ENCODE measurements at places on chromosomes 3 and 15.

- DNase-seq: no peak
These were observed 374.3 kb downstream of the RBMS3 start for GRCh38 chr3:29655015-29655747.

DNA sequence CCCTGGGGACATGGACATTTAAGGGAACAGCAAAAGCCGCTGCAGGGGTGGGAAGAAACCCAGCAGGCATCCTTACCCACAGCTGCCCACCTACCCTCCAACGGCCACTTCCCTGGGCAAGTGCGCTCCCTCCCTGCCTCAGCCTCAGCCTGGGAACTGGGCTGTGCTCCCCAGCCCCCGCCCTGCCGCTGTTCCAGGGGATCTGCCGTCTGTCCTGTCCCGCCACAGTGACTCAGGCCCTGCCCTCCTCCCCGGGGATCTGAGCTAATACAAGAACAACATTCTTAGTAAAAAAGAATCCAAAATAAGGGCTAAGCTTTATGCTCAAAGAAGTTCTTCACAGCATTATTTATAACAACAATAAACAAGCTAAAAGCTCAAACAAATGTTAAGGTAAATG lies 7.4 kb upstream of the IQSEC1 start:
- DNase-seq: no peak

- no peak for DNase-seq
These were observed 15.1 kb upstream of the STAB1 start for GRCh38 chr3:52479877-52480575.

DNA sequence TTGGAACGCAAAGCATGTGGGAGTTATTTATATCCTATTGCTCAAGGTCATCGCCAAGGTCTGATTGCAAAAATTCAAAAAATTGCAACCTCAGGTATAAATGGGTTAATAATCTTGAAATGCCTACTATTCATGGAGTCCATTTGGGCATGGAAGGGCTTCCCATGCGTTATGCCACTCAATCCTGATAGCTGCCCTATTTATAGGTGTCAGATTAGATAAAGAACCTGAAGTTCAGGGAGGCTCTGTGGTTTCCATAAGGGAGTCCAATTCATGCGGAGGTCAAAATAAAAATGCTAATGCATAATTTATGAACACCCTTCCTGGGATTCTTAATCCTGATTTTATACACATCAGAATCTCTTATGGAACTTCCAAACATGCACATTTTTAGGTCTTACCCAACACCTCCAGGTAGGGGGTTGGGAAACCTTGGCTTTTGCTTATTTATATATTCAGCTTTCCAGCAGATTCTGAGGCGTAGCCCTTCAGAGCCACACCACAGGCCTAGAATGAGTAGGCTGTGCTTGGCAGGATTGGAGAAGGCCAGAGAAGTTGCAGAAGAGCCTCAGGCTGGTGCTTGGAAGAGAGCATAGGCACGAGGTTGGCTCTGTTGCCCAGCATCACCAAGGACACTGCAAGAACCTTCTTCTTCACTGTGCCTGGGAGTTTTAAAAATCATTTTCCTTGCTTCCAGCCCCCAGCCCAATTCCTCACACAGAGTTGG lies 324.4 kb upstream of the CFAP20DC start:
- no peak for DNase-seq

DNA sequence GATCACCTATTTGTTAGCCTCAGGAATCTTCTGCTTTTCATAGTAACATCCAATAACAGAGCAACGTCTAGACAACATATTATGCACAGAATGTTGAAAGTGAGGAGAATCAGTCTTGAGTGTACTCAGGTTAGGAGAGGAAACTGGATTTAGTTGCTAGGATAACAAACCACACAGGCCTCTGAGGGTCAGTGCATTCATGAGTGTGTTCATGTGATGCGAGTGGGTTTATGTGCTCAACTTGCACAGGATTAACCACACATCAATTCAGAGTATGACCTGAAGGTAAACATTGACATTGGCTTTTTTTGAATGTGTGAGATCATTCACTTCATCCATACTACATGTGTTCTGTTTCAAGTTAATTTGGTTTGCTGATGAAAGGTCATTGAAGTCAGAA lies 287.6 kb downstream of the DIPK2A start:
- DNase-seq: no peak

GRCh38 chr3:40725031-40725430 lies 200.3 kb downstream of the ZNF621 start:
- DNase-seq: no peak

GRCh38 chr3:31081018-31081662 lies 186.7 kb upstream of the GADL1 start:
- DNase-seq: no peak

DNA sequence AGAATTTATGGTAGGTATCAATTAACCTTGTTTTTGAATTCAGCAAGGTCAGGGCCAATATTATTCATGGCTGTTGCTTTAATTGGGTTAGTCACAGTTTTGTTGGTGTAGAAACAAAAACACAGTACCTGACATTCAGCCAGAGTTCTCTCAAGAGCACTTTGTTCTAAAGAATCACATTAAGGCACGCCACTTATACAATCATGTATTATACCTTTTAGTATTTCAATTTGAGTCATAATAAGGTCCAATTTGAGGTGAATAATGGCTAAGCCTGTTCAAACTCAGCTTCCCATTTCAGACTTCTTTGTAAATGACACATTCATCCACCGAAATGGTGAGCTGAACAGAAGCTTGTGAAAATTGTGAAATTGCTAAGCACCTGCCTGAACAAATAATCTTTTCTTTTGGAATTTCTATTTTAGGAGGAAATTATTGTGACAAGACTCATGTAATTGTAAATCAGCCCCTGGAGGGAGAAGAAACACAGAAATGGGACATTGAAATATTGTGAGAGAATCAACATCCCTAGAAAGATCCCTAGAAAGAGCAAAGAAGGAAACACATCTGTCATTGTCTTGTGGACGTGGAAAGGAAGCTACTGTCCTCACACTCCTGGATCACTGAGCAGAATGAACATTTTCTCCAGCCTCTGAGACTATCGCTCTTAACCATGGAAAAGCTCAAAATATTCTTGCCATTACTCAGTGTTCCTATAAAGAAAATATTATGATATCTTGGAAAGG lies 29.3 kb downstream of the RIOX2 start:
- peak; percentile 30 for DNase-seq

DNA sequence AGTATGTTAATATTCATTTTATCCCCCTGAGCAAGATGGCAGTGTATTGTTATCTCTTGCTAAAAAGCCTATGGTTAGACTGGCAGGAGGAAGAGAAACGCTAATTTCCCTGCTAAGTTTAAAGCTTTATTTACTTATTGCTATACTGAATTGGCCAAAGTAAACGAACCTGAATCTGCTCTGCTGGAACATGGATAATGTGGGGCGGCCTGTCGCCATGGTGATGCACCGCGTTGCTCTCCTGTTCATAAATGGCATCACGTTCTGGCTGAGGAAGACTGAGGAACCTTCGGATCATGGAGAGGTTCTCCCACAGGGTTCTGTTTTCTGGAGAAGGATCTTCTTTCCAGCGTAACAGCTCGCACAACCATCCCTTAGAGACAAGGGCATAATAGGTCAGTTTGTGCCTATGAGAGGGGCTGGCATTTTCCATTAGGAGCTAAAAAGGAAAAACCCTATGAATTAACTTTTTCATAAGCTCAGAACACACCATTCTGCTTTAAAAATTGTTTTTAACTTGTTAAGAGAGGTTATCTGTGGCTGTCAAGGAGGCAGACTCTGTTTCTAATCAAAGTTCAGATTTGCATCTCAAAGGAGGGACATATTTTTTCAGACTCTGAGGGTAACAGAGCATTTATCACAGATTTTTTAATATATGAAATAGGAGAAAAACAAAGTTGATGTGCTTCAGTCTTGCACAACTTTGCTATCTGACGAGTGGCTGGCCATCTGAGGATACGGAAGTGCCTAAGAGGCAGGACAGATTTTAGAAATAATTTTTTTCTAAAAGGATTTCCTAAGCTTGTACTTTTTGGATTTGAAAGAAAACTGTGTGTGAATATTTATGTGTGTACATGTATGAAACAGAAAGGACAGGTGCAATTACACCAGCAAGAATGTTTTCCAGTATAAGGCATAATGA lies 73.1 kb downstream of the SATB1 start:
- DNase-seq: no peak

DNA sequence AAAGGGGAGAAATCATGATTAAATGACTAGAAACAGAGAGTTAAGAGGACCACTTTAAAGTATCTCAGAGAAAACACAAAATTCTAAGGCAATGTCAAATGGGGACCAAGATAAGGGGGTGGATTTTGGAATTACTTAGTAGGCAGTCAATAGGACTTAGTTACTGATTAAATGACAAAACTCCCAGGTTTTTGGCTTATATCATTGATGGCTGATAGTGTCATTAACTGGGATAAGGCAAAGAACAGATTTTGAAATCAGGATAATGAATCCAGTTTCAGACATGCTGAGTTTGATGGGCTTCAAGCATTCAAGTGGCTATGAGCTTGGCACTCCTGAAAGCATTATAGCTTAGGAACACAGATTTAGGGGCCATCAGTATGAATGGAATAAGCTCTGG lies 53.9 kb downstream of the TOP2B start:
- no peak for DNase-seq

- DNase-seq: no peak
These were observed 132.4 kb upstream of the PLXNA1 start for GRCh38 chr3:126850370-126851085.

DNA sequence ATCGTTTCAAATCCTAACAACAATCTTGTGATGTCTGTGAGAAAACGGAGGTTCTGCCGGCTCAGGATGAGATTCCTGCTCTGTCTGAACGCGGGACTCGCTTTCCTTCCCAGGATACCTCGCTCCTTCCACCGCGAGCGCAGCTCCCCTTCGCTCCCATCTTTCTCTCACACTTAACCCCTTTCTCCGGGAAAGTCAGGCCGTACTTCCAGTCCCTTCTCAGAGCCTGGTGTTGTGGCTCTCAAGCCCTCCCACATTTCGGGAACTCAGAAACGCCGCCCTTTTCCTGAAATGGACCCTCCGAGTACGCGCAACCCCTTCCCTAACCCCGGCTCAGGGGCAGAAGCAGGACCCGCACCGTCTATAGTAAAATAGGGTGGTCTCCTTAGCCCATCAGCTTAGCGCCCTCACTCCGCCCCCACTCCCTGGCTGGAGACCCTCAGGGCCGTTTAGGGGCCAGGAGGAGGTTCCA lies 378 bp upstream of the FEM1B start:
- no peak for DNase-seq

DNA sequence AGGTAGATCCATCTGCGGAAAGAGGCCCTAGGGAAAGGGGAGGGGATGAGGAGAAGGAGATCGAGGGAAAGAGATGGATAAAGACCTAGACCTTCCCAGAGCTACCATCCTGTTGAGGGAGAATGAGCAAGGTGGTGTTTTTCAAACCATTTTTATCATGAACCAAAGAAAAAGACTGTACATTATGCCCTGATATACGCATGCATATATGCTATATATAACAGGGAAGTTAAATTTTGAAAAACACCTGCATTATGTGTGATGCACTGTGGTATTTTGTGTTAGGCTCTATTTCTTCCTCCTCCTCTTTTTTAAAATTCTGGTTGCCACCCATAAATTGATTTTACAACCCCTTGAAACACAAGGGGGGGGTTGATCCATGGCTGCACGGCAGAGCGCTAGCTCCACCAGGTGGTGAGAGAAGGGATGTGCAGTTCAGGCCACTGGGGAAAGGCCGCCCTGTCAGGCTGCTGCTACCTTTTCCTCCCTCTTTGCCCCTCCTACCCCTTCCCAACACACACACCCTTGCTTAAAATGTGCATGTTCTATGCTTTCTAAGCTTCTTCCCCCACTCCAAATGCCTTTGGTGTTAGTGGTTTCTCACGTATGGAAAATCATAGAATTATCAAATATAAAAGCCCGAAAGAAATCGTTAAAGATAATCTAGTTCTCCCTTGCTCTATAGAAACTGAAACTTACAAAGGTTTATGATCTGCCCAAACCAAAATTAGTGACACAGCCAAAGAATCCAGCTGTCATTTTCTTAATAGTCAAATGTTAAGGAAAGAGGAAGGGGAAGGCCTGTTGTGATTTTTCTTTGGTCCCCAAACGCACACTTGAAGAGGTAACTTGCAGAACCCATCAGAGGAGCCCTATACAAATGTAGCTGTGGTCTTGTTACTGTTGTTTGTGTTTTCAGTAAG lies 262.0 kb upstream of the UMPS start:
- DNase-seq: no peak

- DNase-seq: peak; percentile 54
These were observed 1223.2 kb downstream of the OTOL1 start for GRCh38 chr3:162719684-162720341.

DNA sequence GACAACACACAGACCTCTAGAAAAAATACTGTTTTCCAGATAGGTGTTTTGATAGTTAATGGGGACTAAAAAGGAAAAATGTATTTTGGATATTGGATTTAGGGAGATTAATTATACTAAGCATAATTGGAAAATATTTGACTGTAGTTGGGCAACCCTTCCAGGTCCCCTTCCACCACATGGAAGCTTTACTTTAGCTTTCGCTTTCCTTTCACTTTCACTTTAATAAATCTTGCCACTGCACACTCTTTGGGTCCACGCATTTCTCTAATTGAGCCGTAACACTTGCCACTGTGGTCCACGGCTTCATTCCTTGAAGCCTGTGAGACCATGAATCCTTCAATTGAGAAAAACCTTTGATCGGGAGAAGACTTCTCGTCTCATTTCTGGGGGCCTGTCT lies 15.5 kb downstream of the GLDN start:
- no peak for DNase-seq

- DNase-seq: peak; percentile 62
These were observed 33.9 kb downstream of the MYO5C start for GRCh38 chr15:52261498-52262242.

GRCh38 chr3:13849018-13849417 lies 30.9 kb downstream of the WNT7A start:
- no peak for DNase-seq

DNA sequence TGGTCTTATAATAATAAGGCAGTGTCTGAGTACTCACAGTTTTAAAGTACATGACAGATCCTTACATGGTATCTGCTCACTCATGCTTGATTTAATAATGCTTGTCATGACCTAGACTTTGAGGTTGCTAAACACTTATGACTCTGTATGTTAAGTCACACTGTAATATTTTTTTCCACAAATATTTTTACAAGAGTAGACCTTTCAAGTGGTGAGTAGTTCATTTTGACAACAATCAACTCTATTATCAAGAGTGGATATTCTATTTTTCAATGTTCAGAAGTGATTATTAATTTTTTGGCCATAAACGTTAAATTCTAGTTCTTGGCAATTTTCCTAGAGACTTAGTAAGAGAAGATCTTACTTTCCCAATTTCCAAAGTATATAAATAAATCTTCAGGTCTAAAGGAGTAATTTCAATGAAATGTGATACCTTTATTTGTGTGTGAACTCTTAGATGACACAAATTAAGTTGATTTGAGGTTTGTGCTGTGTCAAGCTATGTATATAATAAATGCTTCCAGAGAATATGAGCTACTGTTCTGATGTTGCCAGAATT lies 104.5 kb downstream of the NLGN1 start:
- DNase-seq: peak; percentile 19

- no peak for DNase-seq
These were observed 149.4 kb upstream of the SLC6A11 start for GRCh38 chr3:10666621-10667020.

GRCh38 chr3:65070968-65071367 lies 383.2 kb upstream of the ADAMTS9 start:
- no peak for DNase-seq
